ENCODE measurements at places on chromosomes 2 and 18.

GRCh38 chr2:208074610-208075356, 49.5 kb upstream of the PLEKHM3 start:
- DNase-seq, result no peak

- no peak for DNase-seq
Observed at GRCh38 chr2:133829450-133830020, 261.3 kb upstream of the NCKAP5 start.

GRCh38 chr2:150335596-150335995, 151.9 kb downstream of the RND3 start:
- no peak for DNase-seq

DNA sequence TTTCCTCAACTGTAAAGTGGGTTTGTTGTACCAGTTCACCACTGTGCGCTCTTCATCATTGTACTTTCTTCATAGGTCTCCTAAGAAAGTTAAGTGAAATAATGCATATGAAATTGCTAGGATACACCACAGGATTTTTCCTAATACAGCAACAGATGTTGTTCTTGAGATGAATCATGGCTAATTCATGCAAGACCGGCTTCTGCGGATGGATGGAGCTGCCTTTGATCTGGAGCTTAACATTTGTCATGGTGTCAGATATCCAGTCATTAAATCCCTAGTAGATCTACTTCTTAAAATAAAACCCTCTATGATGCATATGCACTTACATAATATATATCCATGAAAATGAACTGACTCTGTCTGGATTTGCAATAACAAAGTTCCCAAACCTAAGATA, 114.1 kb downstream of the COL6A3 start:
- DNase-seq, result no peak

- DNase-seq, result no peak
Observed at GRCh38 chr2:134513465-134513804, 205.4 kb downstream of the TMEM163 start.

GRCh38 chr2:9897331-9897737, 54.1 kb downstream of the TAF1B start:
- DNase-seq, result no peak

DNA sequence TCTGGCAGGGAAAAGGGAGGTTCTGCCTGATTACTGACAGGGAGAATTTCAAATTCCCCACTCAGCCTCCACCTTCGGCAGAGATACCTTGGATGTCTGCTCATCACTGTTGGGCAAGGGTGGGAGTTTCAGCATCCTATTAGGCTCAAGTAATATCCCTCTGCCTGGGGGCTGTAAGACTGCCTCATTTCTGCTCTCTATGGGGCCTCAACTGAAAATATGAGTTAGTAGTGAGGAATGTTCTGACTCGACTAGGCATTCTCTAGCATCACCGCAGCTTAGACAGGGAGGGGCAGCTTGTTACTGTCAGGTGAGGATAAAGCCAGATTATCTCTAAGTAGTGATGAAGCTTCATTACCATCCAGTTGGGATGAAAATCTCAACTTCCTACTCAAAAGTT, 87.7 kb upstream of the LRP1B start:
- DNase-seq, result no peak

DNA sequence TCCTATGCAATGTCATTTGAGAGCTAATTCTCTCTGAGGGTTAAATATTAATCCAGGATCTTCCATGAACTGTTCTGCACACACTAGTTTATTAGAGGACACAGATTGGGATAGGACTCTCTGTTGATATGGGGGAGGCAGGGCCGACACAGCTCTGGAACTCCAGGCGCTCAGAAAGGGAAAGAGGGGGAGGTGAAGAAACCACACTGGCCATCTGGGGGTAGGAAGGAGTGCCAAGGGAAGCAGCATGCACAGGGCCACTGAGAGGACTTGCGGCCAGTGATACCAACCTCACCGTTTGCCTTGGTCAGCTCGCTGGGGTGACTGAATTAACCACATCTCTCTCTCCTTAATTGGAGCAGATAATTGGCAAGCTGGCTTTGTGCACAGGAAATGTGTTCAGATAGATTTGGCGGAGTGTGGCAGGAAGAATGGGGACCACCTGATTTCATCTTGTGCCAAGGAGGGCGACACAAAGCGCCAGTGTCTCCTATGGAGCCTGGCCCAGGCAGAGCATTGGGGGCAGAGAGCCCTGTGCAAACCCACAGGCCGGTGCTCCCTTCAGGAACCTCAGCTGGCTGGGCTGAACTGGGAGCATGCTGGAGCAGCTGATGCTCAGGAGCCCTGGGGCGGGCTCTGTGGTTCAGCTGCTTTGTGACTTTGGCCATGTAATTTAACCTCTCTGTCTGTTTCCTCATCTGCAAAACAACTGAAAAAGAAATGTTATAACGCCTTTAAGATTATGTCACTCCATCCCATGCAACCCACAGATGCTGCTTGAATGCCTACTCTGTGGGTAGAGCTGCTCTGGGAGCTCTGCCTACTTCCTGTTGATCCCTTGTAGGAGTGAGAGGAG, 114.7 kb upstream of the STON1 start:
- DNase-seq, result peak; percentile 75

- no peak for DNase-seq
Observed at GRCh38 chr2:229159405-229159804, 111.7 kb downstream of the PID1 start.

GRCh38 chr2:30022444-30023071, 101.2 kb upstream of the ALK start:
- DNase-seq, result no peak

DNA sequence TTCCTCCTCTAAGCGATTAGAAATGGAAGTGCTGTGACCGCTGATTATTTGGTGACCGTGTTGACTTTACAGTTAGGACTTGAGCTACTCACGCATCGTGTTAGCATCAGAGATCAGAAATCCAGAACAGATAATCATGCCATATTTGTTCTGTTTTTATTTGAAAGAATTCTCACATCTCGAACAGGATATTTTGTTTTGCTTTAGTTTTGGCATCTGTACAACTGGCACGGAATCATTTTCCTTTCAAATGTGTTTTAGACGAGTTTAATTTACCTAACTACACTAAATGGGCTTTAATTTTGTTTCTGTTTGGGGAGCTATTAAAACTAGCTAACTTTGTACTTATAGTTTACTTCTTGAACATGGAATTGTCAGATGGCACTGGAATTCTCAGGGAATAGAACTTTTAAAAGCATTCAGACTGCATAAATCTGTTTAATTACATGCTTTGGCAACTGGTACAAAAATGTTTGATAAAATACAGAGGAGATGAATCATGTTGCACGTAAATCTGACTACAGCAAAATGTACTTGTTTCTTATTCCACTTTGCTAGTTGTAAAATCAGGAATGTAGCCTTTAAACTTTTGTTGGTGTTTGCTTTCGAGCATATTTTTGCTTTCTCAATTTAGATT, 1.4 kb downstream of the ITPRID2 start:
- DNase-seq, result no peak

DNA sequence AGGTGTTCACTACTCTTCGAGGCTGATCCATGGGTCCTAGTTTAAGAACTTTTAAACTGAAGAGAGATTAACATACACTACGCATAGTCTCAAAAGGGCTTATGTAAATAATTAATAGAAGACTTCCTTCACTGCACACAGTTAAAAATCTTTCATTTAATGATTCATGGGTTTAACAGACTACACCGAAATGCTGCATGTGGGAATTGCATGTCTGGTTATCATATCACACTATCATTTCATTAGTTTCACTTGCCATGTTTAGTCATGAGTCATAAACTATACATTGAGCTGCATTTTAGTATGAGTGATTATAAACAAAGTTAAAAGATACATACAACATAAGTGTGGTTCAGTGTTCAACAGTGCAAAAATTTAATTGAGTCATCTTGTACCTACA, 31.2 kb downstream of the GLS start:
- DNase-seq, result no peak

DNA sequence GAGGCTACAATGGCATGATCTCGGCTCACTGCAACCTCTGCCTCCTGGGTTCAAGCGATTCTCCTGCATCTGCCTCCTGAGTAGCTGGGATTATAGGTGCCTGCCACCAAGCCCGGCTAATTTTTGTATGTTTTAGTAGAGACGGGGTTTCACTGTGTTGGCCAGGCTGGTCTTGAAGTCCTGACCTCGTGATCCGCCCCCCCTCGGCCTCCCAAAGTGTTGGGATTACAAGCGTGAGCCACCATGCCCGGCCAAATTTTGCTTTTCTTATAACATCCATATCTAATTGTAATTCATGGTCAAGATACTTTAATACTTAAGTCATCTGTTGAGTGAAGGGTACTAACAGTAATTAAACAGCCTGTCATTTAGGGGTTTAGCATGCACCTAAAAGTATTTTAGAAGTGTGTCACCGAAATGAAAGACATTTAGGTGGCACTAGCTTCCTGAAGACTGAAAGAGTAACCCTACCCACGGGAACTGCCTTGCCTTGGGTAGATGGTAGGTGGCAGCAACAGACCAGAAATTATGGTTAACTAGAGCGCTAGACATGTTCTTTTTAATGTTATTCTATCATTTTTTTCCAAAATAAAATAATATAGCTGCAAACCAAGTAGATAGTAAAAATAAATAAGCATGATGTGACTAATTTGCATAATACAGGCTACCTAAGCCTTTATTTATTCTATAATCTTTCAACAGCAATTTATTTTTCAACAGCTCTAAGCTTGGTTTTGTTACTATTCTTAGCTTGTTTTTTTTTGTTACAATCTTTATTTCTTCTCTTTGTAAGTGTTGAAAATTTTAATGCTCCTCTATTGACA, 8.6 kb upstream of the ACYP2 start:
- DNase-seq, result peak; percentile 84

DNA sequence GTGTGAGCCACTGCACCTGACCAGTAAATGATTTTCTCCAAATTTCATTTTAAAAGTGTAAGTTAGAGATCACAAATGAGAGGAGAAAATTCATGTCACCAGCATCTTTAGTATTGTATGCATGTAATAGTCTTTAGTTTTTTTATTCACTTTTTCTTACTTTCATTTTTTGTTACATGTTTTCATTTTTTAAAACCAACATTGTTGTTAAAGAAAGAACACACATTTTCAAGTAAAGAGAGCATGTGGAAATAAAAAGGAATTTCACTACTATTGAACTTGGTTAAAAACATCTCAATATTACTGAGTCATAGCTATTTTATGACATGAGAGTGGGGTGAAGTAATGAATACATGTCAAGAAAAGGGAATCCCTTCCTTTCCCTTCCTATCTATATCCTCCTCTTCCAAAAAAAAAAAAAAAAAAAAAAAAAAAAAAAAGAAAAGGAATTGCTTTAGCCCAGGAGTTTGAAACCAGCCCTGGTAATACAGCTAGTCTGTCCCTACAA, 29.1 kb upstream of the PMAIP1 start:
- DNase-seq, result no peak

DNA sequence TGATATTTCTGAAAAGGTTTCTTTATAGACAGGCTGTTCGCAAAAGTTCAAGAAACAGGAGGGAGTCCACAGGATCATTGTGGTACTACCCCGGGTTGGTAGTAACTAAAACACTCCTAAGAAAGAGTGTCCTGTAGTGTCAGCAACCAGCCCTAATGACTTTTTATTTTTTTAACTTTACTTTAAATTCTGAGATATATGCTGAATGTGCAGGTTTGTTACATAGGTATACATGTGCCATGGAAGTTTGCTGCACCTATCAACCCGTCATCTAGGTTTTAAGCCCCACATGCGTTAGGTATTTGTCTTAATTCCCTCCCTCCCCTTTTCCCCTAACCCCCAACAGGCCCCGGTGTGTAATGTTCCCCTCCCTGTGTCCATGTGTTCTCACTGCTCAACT, 1396.9 kb upstream of the ZEB2 start:
- DNase-seq, result no peak

DNA sequence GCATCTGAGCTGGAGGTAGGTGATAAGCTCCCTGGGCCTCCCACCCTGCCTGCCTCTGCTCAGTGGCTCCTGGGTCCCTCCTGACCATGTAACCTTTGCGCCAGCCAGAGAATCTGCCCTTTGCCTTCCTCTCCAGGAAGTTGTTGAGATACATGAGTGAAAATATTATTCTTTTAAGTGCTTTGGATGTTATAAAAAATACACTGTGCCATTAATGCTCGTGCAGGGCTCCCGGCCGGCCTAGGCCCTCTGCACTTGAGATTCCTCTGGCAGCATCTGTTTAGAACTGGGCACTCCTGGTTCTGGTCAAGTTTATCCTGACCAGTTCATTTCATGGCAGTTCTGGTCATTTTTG, 18.8 kb downstream of the AGAP1 start:
- DNase-seq, result no peak

- no peak for DNase-seq
Observed at GRCh38 chr2:43450617-43451016, 145.2 kb downstream of the THADA start.

DNA sequence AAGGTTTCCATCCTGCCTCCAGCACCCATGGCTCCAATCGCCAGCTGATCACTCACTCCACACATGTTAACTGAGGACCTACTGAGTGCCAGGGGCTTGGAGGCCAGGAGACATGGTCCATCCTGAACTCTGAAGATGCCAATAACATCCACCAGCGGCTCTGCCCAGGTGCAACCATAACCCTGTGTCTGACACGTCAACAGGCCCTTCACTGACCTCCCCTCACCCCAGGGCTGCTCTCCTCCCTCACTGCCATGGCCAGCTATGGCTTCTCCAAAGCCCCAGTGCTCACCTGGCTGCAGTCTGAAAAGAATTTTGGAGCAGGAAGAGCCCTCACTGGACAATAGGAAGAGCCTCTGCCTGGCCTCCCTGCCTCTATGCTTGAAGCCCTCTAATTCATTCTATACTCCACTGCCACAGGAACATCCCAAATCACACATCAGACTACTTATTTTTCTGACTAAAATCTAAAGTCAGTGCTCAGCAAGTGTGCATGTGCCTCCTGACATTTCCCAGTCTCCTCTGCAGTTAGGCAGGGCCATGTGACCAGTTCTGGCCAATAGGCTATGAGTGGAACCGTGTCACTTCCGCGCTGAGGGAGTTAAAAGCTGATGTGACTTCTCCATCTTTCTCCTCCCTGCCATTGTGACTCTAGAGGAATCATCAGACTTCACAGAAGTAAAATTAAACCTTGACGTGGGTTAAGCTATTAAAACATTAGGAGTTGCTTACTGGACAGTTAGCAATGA, 37.2 kb downstream of the ZBTB7C start:
- DNase-seq, result no peak

GRCh38 chr2:153004627-153005026, 286.2 kb downstream of the ARL6IP6 start:
- DNase-seq, result no peak

DNA sequence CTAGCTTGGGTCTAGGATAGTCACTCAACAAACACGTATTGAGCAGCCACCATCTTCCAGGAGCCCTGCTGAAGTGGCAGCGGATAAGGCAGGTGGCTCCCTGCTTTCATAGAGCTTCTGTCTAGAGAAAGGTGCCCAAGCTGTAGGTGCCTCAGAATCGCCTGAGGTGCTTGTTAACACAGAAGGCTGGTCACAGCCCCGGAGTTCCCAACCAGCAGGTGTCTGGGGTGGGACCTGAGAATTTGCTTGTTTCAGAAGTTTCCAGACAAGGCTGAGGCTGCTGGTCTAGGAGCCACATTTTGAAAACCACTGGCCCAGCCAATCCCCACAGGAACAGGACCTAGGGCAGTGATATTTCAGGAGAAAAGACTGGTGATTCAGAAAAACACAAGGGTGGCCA, 45.3 kb upstream of the SMAD7 start:
- no peak for DNase-seq

GRCh38 chr18:68722821-68723220, 7.9 kb upstream of the TMX3 start:
- no peak for DNase-seq

All from activated CD4-positive, alpha-beta T cell treated with anti-CD3 and anti-CD28 coated beads, Interleukin-2, amount 10 ng/mL, durations not matched to agents 24 days and 14 days (primary cell).